ENCODE measurements at places on chromosomes 7 and 10. TPM values are rescaled to one million over a fixed set of nuclear protein-coding genes. Genes with fewer than 3 reads are reported as not detected.

ANKRD1 gene
- 6.6 TPM for total RNA-seq

C10orf62 gene
- 0.21 TPM for total RNA-seq

MMD2 gene
- not detected for total RNA-seq

AMPH gene
- 2.1 TPM for total RNA-seq

DNA sequence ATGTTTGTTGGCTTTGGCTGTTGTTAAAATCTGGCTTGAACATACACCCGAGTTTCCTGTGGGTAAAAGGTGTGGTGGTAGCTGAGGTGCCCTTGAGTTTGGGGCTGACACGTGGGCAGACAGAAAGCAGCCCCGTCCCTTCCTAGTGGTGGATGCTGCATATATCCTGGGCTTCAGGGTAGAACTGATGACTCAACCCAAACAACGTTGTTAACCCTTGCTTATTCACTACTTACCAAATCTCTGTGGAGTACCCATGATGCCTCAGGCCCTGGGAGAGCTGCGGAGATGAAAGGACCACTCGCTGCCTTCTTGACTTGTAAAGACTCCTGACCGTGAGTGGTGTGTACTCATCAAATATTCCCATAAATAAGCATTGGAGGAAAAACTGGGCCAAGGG lies 245.1 kb downstream of the RAB11FIP2 start:
- no peak overlapping the region for H3K27ac ChIP-seq
- H3K27me3 ChIP-seq, result no peaks in the 10 kb centered on the region
- no peaks in the 10 kb centered on the region for H3K4me1 ChIP-seq
- DNase-seq, result no peak
- no peaks in the 10 kb centered on the region for H3K36me3 ChIP-seq
- H3K4me3 ChIP-seq, result no peak overlapping the region

All from lung (tissue), 17 donors.